ENCODE measurements at places on chromosomes 2 and 18.

GRCh38 chr2:225011585-225011984 is 30.7 kb downstream of the DOCK10 start:
- no peak for DNase-seq

DNA sequence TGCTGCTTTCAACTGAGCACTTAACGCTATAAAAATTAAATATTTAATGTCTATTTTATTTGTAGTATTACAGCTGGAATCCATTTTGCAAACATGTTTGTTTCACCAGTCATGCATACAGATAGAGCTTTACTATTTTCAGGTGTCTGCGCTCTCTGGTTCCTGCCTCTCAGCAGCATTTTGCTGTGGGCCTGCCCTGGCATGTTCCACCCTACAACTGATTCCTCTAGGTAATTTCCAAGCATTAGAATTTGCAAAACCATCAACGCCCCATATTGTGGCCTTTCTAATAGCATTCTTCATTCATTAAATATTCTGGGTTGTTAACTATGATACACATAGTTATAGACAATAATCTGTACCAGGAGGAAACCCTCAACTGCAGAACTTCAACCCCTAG is 266.4 kb upstream of the DLGAP1 start:
- DNase-seq = no peak

GRCh38 chr18:57518533-57518932 is 68.0 kb downstream of the FECH start:
- DNase-seq = no peak

GRCh38 chr2:28623582-28624405 is 127.8 kb upstream of the PPP1CB start:
- DNase-seq = no peak

GRCh38 chr18:77702686-77703085 is 453.0 kb downstream of the GALR1 start:
- DNase-seq = no peak

DNA sequence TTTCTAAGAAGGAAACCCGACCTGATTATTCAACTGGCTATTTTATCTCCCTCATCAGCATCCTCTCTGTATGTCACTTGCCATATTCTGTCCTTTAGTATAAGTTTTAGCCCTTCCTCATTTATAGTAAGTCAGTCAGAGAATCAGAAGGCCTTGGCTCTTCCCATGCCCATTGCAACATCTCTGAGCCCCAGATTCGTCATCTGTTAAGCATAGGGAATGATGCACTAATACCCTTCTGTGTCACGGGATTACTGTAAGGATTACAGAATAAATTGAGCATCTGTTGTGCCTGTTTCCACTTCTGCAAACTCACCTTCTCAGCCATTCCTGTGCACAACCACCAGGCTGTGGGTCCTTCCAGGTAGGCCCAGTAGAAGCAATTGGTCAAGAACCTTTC is 258.1 kb upstream of the RAB12 start:
- DNase-seq = no peak

GRCh38 chr2:202605174-202605573 is 29.6 kb upstream of the FAM117B start:
- no peak for DNase-seq

DNA sequence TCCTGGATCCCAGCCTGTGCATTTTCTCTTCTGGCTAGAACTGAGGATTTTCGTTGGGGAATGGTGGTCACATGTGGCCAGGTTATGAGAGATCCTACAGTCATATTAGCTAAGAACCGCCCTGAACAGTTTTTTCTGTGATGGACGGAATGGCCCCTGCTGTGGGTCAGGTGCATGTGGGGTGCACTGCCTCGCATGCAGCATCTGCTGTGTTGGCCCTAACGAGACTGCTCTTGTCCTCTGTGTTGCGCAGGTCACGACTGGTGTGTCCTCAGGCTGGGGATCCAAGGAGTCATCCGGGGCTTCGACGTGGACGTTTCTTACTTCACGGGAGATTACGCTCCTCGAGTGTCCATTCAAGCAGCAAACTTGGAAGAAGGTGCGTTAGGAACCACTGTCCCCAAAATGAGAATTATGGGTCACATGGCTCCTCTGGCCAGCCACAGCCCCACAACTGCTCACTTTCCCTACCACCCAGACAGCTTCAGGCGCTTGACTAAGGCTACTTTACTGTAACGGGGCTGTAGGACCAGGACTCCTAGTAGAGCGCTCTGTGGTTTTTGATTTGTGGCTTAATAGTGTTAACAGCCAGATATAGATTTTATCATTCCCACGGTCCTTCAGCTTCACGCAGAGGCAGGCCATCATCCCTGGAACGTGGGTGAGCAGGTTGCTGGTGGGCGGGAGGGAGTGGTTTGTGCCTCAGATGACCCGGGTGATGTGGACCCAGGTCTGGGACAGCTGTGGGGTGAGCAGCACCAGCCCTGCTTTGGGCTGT is 21.8 kb downstream of the ALLC start:
- DNase-seq = no peak

GRCh38 chr2:241776336-241777169 is at the start of gene GAL3ST2:
TSS of gene GAL3ST2 (plus strand) at chr2:241776822. CDS start at chr2:241776956, 134 bp downstream.
- no peak for DNase-seq

DNA sequence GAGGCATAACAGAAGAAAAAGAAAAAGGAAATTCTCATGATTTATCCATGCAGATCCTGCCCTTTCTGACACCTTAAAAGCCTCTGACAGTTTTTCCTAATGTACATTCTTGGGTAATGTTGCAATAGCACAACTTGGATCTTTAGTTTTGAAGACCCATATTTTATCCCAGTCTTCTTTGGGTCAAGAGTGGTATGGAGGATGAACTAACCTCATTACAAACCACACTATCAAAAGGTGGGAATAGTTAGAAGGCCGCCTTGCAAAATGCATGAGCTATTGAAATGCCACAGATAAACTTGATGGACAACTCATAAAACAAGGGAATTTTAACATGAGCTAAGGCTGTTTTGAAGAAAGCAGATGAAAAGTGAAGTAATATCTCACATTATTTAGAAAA is 1479.8 kb upstream of the ACVR2A start:
- no peak for DNase-seq

- no peak for DNase-seq
Observed at GRCh38 chr18:10376731-10377130, 77.7 kb upstream of the APCDD1 start.
